ENCODE measurements at places on chromosomes 5 and 9. TPM values are rescaled to one million over a fixed set of nuclear protein-coding genes. Genes with fewer than 3 reads are reported as not detected.

DNA sequence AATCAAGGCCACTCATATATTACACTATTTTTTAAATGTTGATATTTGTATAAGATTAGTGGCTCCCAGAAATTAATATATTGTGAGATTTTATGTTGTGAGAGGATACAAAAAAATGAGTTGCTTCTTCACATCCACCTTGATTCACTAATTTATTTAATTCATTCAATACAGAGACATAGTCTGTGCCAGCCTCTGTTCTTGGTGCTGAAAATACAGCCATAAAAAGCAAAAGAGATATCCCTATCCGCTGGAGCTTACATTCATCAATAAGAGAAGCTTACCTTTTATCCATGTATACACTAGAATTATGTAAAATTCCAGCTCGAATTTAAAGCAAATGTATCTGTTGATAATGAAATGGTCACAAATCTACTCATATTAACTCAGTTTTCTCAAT, 92.2 kb upstream of the GABRG2 start:
- no peak overlapping the region for H3K27ac ChIP-seq
- DNase-seq, result no peak
- H3K4me1 ChIP-seq, result no peaks in the 10 kb centered on the region
- H3K36me3 ChIP-seq, result no peaks in the 10 kb centered on the region

DNA sequence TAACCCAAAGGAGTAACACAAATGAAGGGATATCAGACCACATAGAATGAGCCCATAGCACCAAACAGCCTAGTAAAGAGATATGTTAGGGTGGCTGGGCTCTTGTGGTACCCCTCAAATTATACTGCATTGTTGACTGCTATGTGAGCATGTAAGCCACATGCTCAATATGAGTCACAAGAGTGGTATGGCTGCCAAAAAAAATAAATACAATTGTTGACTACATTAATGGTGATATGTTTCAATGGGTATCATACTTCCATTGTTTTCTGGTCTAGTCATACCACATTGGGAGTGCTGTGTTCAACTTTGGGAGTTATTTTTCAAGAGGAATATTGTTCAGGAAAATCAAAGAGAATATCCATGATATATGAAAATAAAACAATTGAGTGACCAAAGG, 162.4 kb upstream of the PIK3R1 start:
- no peak overlapping the region for H3K27ac ChIP-seq
- no peak for DNase-seq
- H3K4me3 ChIP-seq, result no peak overlapping the region
- no peaks in the 10 kb centered on the region for H3K36me3 ChIP-seq

KIAA0825 gene
- 4.8 TPM for total RNA-seq

PCDHB3 gene
- 7.4 TPM for total RNA-seq

CCDC183 gene
- 4.6 TPM for total RNA-seq

PCDHA5 gene
- total RNA-seq, result 2.7 TPM

- no peak overlapping the region for H3K27ac ChIP-seq
- peaks cover 6% of the 10 kb centered on the region for H3K4me1 ChIP-seq
- no peaks in the 10 kb centered on the region for H3K27me3 ChIP-seq
Measured at GRCh38 chr9:137757613-137758029, 120.0 kb upstream of the CACNA1B start.

- H3K4me3 ChIP-seq, result no peak overlapping the region
- H3K27me3 ChIP-seq, result no peaks in the 10 kb centered on the region
- H3K36me3 ChIP-seq, result no peaks in the 10 kb centered on the region
- no peaks in the 10 kb centered on the region for H3K4me1 ChIP-seq
- H3K27ac ChIP-seq, result no peak overlapping the region
Measured at GRCh38 chr5:60651872-60652620, 47.9 kb downstream of the DEPDC1B start.

DNA sequence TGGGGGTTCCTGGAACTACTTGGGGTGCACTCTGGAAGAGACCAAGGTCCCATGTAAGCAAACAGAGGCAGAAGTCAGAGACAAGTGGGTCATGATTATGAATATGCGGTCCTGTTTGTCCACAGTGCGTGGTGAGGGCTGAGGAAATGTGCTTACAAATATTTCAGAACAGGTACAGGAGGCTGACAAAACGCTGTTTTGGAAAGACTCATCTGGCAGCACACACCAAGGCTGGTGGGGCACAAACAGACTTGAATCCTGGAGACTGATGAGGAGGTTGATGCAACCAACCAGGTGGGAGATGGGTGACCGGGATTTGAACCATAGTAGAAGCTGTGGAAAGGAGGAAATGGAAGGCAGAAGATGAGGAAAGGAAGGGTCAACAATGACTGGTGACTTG, 83.8 kb downstream of the ADRB2 start:
- H3K36me3 ChIP-seq, result no peaks in the 10 kb centered on the region
- DNase-seq, result no peak
- H3K27ac ChIP-seq, result no peak overlapping the region
- H3K27me3 ChIP-seq, result no peaks in the 10 kb centered on the region
- H3K4me3 ChIP-seq, result no peak overlapping the region

DNA sequence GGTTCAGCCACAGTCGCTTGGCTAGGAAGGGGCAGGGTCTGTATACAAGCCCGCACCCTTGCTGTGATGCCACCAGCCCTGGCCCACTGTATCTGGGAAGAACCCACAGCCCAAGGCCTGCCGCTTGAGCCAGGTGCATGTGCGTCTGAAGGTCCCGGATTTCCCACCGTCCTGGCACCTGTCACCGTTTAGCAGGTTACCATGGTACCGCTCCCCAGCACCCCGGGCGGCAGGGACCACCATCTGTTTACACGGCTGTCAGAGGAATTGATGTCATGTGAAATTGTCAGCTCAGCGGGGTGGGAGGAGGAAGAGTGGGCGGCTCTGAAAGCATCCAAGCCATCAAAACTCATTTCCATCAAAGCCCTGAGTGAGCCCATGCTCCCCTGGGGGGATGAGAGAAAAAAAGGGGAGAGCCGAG, 92.7 kb downstream of the HRH2 start:
- H3K36me3 ChIP-seq, result no peaks in the 10 kb centered on the region
- no peak for DNase-seq
- H3K27ac ChIP-seq, result no peak overlapping the region

ZFP2 gene
- 2.7 TPM for total RNA-seq

- no peak for DNase-seq
- no peak overlapping the region for H3K27ac ChIP-seq
- no peaks in the 10 kb centered on the region for H3K4me1 ChIP-seq
- peak overlapping the region; percentile 24 for H3K4me3 ChIP-seq
- peaks cover 100% of the 10 kb centered on the region for H3K27me3 ChIP-seq
- no peaks in the 10 kb centered on the region for H3K36me3 ChIP-seq
Measured at GRCh38 chr9:37034938-37035647, 1.0 kb upstream of the PAX5 start.

SVEP1 gene
- total RNA-seq, result 60.7 TPM

All from tibial nerve (tissue), 4 donors.